ENCODE measurements at places on chromosomes 1 and 21. TPM values are rescaled to one million over a fixed set of nuclear protein-coding genes. Genes with fewer than 3 reads are reported as not detected.

LCE1E gene
- total RNA-seq = not detected

DNA sequence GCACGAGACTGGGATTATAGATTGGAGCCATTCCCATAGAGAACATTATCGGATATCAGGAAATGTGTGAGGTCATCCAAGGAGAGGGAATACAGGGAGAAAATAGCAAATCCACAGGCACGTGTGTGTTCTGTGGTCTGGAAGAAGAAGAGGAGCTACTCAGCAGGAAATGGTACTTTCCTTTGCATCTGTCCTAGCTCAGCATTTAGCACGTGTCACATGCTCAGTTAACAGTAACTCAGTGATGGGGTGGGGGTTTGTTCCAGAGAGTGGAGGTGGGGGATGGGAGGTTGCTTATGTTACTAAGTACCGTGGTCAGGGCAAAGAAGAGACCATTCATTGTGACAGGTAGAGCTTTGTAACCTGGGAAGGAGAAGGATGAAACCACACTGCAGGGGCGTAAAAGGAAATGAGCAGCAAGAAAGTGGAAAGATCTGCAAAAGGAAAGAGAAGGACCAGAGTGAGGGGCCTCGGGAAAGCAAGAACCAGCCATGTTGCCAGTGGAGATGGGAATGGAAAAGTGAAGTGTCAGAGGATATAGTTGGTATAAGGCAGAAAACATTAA lies 100.4 kb downstream of the ATP5PO start:
- no peak for DNase-seq

- DNase-seq = no peak
Measured at GRCh38 chr1:41889506-41890414, 29.0 kb downstream of the HIVEP3 start.

DNA sequence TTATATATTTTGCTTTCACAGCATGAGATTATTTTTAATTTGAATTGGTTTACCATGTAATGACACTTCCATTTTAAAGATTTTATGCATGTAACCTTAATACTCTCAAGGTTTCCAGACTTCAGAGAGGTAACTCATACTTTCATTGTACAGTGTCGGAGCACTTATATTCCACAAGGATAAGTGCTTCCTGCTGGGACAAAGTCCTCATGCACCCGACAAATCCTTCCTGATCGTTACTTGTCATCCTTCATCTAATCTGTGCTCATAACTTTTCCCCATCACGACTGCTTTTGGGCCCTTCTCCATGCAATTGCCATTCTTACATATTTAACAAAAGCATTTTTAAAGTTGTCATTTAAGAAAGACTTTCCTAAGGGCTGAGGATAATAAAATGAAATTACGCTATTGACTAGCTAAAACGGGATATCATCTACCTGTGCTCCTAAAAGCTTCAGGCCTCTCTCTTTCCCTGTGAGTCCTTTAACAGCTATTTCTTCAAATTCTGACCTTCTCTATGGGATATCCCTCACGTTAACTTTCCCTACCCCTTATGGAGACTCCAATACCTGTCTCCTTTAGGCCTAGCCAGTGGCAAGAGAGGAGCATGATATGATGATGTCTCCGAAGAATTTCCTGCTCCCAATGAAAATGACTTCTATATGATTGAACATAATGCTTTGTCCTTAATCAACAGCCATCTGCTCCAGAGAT lies 59.3 kb downstream of the NCAM2 start:
- DNase-seq = no peak

GRCh38 chr21:38291874-38292273 lies 35.1 kb downstream of the KCNJ15 start:
- DNase-seq = no peak
